ENCODE measurements at places on chromosomes 16 and 17.

DNA sequence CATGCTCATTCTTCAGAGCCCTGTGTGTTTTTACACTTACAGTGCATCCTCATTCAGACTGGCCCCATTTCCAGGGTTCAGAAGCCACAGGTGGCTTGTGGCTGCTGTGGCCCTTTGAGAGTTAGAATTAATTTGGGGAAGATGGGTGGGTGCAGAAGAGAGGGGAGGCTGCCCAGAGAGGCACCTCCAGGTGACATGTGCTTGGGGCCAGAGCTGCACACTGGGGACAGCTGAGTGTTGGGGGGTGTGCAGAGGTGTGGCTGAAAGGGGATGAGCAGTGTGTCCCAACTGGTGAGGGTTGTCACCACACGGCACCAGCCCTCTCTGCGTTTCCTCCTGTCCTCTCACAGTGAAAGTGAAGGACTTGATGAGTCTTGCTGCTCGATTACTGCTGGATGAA, 6.9 kb upstream of the EIF1 start:
- DNase-seq: no peak

DNA sequence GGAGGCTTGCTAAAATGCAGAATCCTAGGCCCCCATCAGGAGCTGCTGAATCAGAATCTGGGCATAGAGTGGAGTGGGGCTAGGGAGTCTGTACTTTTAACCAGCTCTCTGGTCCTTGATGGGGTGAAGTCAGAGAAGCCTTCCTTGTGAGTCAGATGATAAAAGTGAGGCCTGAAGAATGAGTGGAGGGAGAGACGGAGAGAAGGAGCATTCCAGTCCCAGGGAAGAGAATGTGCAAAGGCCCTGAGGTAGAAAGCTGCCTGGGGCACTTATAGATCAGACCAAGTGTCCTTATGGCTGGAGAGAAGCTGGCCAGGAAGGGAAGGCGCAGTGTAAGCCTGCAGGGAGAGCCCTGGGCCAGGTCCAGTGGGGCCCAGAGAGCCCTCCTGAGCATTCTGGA, 235.1 kb upstream of the NLRP1 start:
- no peak for DNase-seq

DNA sequence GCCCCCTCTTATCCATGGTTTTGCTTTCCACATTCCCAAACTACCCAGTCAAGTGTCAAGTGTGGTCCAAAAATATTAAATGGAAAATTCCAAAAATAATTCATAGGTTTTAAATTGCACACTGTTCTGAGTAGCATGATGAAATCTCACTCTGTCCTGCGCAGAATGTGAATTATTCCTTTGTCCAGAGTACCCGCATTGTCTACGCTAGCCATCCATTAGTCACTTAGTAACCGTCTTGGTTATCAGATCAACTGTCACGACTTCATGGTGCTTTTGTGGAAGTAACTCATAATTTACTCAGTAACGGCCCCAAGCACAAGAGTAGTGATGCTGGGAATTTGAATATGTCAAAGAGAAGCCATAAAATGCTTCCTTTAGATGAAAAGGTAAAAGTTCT, 94.9 kb downstream of the SLC39A11 start:
- DNase-seq: no peak

- no peak for DNase-seq
These were observed 358.0 kb downstream of the C16orf95 start for GRCh38 chr16:86959091-86959651.

DNA sequence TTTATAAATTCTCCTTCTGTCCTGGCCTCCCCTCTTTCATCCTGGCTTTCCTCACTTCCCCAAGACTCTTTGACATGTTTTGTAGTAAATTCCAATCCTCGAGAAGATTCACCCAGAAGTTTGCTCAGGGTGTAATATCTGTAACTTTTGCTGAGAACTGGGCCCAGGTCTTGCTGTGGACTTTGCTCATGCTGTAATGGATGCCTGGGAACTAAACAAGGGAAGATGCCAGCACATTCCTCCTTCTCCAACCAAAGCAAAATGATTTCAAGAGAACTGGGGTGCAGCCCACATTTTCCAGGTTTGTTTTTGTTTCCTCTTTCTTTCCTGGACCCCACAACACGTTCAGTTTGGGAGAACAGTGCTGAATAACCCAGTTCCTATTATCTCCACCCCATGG, 6.6 kb upstream of the SALL1 start:
- DNase-seq: no peak

DNA sequence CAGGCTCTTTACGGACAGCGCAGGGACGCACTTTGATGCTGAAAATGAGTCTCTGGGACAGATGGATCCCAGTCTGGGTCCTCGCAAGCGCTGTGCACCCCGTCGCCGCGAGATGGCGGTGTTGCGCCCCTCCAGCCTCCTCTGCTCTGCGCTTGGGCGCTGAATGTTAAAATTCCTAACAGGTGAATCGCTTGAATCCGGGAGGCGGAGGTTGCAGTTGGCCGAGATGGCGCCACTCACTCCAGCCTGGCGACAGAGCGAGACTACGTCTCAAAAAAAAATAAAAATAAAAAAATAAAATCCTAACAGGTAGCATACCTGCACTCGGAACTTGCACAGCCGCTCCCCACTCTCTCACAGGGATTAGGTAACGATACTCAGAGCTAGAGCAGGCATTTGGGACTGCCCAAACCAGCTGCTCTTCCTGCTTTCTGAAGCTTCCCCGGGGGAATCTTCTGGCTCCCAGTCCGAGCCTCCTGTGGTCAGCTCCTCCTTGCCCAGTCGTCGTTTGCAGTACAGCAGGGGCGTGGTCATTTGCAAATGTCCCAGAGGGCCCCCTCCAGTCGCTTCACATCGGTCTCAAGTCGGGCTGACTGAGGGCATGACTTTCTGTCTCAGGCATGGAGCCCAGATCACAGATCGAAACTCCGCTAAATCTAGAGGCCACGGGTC, 26.2 kb upstream of the OSGIN1 start:
- no peak for DNase-seq

DNA sequence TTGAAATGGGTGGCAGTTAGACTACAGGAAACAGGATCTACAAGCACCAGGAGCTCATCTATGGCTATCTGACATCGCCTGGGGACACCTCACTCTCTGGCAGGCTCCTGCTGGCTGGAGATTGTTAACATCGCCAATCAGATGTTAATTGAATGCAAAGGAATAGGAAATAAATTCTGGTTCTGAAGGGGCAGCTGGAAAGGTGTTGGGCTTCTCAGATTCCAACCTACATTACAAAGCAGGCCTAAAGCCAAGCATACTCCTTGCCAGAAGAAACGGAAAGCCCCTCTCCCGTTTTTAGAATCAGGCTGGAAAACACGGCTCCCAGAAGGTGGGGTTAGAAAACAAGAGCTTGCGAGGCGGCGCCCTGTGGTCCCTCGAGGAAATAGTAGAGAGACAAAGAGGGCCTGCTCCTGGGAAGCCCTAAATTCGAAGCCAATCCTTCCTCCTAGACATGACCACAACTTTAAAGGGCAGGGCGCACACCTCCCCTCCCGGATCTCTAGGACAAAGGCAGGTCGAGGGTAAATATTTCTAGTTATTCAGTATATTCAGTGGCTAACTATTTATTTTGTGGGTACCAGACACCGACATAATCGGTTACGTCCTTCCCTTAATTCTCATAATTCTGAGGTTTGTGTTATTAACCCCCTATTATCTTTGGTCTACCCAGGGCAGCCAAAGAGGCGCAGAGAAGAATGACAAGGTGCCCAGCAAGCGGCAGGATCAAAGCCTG, 763 bp upstream of the TOM1L1 start:
- DNase-seq: no peak

- no peak for DNase-seq
These were observed 75.5 kb downstream of the BMERB1 start for GRCh38 chr16:15509593-15510535.

DNA sequence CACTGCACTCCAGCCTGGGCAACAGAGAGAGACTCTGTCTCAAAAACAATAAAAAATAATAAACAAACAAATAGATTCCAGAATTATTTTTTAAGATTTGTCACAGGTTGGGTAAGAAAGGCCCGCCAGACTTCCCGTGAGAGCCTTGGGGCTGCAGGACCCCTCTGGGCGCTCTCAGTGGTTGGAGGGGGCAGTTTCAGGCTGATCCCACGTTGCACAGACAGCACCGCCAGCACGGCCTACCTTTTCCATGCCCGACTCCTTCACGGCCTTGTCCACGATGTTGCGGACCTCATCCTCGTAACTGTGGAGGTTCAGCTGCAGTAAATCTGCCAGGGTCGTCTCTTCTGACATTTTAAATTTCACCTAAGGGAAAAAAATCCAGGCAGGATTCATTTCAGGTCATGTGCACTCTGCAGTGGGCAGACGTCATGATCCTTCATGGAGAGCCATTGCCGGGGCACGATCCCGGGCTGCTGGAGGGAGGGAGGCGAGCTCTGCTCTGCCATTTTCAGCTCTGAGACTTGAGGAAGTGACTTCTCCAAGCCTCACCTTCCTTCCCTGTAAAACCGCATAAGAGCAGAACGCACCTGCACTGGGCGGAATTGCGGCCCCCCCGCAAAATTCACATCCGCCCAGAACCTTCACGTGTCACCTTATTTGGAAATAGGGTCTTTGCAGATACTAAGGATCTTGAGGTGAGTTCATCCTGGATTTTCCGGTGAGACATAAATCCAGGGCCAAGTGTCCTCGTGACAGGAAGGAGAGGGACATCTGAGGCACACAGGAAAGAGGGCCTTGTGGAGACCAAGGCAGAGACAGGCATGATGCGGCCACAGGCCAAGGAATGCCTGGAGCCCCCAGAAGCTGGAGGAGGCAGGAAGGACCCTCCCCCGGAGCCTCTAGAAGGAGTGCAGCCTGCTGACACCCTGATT, 66.8 kb downstream of the DNAH17 start:
- DNase-seq: no peak

DNA sequence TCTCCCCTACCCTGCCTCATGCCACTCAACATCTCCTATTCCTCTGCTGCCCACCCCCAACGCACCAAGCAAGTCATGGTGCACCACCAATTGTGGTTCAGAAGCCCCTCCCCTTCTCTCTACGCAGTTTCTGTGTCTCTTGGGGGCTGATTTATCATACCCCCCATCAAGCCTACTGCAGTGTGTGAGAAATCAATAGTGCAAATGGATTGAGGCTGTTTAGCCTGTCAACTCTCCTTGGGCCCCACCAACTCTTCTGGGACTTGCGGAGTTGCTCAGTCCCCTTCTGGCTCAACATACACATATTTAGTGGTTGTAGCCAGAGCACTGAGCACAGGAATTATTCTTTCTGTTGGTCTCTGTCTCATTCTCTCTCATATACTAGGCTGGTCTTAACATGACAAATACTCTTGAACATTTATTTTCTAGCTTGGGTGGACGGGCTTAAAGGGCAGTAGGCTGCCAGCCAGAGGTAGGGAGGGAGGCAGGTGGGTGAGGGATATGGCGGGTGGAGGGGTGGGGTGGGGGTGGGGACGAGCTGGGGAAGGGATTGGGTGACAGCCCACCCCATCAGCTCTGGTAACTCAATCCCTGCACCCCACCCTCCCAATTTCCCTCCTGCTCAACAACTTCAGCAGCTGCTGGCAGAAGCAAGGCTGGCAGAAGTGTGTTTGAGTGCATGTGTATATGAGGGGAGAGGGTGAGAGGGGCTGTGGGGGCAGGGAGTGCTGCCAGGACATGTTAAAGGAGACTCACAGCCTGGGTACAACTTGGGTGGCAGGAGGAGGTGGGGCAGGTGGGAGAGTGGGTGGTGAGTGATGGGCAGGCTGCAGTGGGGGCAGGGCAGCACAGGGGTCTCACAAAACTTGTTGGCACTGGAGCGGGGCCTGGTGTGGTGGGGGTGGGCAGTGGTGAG, 4.9 kb downstream of the RARA start:
- DNase-seq: no peak

DNA sequence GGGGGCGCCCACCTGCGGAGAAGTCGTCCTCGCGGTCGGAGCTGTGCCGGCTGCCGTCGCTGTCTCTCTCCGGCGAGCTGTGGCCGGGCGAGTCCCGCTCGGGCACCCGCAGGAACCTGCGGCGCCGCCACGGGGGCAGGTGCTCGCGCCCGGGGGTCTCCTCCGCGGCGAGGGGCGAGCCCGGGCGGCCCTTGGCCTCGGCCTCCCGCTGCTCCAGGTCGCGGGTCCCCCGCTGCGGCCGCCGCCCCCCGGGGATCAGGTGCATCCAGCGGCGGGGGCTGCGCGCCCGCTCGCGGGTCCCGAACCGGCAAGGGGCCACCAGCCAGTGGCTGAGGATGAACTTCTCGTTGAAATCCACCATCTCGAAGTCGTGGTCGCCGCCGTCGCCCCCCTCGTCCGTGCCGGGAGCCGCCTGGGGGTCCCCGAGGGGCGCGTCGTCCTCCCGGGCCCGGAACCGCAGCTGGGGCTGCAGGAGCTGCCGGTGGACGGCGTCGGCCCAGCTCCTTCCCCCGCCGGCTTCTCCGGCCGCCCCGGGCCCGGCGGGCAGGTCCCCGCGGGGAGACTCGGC, 41.4 kb upstream of the BHLHA9 start:
- no peak for DNase-seq

DNA sequence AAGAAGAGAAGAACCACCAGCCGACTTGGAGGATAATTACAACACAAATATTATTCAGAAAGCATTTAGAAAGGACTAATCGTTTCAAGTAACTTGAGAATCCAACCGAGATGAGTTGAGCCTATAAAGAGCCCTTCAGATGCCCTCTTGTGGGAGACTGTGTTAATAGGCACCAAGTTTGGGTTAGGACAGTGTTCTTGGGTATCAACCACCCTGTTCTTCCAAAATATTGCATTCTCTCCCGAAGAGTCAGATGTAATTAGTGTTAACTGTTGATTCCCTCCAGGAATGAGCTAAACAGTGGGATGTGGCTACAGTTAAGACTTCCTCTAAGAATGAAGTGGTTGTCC, 87.8 kb upstream of the NOL11 start:
- no peak for DNase-seq

GRCh38 chr17:7855660-7856010, 769 bp downstream of the TMEM88 start:
- DNase-seq: no peak

GRCh38 chr17:42184713-42185620, at the start of gene HCRT:
HCRT (minus strand) TSS chr17:42185452; CDS start chr17:42185365, 87 bp downstream.
- DNase-seq: no peak

GRCh38 chr17:61144137-61144536, 255.5 kb upstream of the TBX2 start:
- no peak for DNase-seq
